ENCODE measurements at places on chromosomes 3 and 15. TPM values are rescaled to one million over a fixed set of nuclear protein-coding genes. Genes with fewer than 3 reads are reported as not detected.

GRCh38 chr15:39663704-39664250 is 82.9 kb downstream of the THBS1 start:
- DNase-seq = no peak

DNA sequence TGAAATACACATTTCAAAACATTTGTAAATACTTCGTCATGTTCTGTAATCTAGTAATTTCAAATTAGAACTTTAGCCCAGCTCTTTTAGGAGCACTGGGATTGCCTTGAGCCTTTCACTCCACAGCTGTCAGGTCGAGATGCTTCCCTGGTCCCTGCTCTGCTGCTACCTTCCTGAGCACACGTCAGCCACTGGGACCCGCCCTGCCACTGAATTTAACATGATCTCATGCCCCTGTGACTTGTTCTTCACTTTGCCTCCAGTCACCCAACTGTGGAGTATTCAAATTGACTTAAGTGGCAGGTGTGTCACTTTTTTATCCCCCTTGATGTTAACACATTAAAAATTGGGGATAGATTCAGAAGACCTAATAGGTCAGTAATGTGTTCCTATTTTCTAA is 3.3 kb downstream of the ARRDC4 start:
- no peak for DNase-seq

GRCh38 chr3:97949743-97950142 is 22.5 kb downstream of the RIOX2 start:
- DNase-seq = no peak

- DNase-seq = no peak
These were observed 15.8 kb downstream of the SCG5 start for GRCh38 chr15:32657198-32657883.

GRCh38 chr3:144523396-144523795 is 551.8 kb downstream of the DIPK2A start:
- no peak for DNase-seq

GRCh38 chr3:52221563-52222318 is 3.7 kb downstream of the TLR9 start:
- DNase-seq = no peak

GRCh38 chr3:14275962-14276909 is 97.6 kb downstream of the LSM3 start:
- DNase-seq = no peak

The SI gene
- not detected for polyA plus RNA-seq

Data from left lung (tissue), 14 donors.